Fibroblast of skin of abdomen (primary cell): ENCODE measurements at places on chromosomes 2 and 18.

- no peak for DNase-seq
These were observed 14.0 kb downstream of the SFTPB start for GRCh38 chr2:85653996-85654395.

DNA sequence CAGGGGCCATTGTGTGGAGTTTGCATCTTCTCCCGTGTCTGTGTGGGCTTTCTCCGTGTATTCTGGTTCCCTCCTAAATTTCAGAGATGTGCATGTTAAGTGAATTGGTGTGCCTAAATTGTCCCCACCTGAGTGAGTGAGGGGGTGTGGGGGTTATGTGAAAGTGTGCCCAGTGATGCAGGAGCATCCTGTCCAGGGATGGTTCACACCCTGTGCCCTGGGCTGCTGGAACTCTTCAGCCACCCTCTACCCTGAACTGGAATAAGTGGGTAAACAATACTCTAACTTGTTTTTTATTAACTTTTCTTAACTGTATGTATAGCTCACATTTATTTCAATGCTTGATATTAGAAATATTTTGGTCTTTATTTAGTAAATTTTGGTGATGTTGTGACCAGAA lies 56.0 kb downstream of the UBE2E3 start:
- DNase-seq: no peak

DNA sequence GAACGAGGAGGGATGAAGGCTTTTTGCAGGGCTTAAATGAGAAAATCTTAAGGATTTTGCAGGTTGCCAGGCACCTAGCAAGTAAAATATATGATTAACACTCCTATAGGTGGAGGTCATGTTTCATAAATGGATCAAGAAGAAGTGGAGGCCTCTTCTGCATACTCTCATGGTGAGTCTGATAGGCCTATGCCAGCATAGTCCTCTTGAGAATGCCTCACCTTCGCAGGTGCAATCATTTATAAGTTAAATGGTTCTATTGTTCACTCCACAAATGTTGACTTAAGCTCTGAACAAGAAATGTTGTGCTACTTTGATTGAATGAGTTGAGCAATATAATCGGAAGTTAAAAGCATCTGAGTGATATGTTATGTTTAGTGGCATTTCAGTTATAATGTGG lies 12.1 kb downstream of the LRRTM1 start:
- no peak for DNase-seq

GRCh38 chr2:223363085-223363484 lies 239.1 kb downstream of the SCG2 start:
- no peak for DNase-seq

DNA sequence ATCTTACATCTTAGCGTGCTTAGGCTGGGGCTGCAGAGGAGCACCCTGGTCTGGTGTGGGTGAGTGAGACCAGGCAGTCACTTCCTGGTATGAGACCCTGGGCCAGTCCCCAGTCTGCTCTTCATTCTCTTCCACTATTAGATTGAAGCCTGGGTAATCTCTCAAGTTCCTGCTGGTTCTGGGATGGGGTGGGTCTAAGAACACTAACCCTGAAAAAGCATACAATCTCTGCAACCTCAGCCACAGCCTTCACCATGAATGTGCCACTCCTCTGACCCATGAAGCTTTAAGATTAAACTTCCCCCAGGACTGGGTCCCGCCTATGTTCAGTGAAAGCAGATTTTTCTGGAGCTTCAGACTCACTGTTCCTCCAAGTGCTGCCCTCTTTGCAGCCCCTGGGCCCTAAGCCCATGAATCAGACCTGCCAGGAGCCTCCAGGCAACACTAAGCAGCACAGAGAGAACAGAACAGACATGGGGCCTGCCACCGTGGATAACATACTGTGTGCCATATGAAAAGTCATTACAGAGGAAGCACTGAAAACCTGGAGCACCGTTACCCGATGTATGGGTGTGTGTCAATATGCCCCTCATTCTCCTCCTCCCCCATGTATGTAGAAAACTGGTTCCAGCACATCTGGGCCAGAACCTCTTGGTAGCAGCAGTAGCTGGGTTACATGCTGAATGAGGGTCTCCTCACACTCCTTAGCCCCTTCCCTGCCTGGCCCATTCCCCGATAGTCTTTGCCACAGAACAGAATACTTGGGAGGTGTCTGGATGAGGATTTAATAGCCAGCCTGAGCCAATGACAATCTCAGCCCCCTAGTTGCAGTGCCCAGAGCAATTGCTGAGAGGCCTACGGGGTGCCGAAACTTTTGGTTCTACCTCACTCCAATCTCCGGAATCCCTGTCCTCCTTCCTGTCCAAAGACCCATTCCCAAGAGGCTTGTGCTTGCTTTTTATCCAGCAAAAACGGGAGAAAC lies 2.7 kb upstream of the SIX2 start:
- no peak for DNase-seq

GRCh38 chr2:14535156-14535555 lies 97.4 kb upstream of the LRATD1 start:
- no peak for DNase-seq

- DNase-seq: no peak
These were observed 12.5 kb downstream of the ABCG8 start for GRCh38 chr2:43851011-43851980.

GRCh38 chr2:225140723-225141122 lies 98.5 kb upstream of the DOCK10 start:
- no peak for DNase-seq

DNA sequence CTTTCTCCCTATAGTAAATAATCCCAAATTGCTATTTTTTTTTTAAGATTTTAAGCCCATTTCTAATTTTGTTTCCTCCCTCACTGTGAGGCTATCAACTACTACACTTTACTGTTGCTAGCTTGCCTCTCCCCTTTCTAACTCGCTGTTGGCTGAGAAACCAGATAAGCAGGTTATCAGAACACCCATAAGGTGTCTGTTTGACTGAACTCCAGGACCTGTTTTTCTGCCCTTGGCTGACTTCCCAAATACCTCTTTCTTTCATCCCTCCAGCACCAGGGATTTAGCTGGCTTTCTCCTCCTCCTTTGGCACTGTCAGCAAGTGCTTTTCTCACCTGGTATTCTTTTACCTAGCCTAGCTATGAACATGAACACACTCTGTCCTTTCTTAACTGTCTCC lies 11.1 kb downstream of the TRAK2 start:
- DNase-seq: no peak

GRCh38 chr18:76619261-76619620 lies 124.2 kb upstream of the ZNF516 start:
- DNase-seq: no peak

DNA sequence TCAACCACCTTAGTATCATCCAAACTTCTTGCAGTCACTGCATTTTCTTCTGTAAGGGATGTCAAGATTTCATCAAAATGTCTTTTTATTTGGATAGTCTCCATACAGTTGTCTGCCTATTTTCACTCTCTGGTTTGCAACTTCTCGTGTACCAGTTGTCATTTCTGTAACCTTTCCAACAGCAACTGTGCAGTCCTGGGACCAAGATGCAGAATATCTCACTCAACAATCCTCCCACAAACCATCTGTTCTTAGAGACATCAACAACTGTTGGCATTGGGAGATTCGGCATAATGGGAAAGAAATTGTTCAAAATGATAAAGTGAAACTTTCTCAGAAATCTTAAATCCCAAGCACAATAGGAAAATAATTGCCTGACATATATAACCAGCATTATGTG lies 933.6 kb upstream of the SLC39A10 start:
- DNase-seq: no peak

- peak; percentile 31 for DNase-seq
These were observed 29.4 kb downstream of the PDCL3 start for GRCh38 chr2:100592226-100592625.

DNA sequence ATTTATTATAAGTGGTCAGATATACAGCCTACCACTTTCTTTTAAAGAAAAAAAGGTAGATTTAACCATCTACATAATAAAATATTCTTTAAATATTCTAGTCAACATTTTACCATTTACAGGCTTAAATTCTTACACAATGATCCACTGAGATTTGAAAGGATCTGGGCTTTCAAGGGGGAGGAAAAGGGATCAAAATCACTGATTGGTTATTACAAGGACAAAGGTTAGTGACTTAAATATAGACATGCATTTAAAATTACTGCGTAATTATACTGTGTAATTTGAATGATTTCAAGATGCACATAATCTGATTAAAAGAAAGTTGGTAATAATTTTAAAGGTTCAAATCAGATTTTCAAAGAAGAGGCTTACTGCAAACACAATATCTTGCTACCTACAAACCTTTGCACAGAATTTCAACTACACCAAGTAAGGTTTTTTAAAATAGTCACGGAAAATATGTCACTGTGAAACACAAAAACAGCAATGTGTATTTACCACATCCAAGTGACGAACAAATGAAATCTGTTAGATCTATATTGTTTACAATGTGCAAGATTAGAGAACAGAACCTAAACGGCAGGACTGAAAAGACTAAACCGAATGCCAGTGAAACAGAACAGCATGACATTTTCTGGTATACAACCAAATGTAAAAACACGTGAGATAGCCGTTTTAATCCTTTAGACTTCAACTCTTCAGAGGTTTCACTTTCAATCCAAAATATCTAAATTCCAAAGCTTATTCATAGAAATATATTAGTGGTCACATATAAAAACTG lies 40.8 kb downstream of the RTN4 start:
- no peak for DNase-seq

DNA sequence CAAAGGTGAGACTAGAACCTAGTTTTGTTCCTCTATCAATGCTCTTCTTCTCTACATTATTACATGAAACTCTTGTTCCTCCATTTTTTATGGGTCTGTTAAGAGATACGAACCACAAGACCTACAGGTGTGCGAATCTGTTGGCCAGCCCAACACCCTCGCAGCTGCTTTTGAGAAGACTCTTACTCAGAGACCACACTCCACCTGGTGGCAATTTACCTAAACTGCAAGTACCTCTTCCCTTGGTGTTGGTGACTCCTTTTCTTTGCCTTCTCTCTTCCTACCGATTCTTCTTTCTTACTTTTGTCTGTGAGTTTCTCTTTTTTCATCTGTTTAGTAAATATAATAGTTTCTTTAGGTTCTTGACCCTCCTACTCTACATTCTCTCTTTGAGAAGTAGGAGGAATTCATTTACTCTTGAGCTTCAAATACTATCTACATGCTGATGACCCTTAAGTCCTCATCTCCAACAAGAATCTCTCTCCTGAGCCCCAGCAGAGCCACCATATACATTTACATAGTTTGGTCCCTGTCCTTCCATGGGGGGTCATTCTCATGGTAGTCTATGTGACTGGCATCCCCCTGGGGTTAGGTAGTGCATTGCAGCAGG lies 81.8 kb upstream of the GAREM1 start:
- peak; percentile 54 for DNase-seq

- peak; percentile 67 for DNase-seq
These were observed 83.8 kb downstream of the FAM117B start for GRCh38 chr2:202718614-202719013.

DNA sequence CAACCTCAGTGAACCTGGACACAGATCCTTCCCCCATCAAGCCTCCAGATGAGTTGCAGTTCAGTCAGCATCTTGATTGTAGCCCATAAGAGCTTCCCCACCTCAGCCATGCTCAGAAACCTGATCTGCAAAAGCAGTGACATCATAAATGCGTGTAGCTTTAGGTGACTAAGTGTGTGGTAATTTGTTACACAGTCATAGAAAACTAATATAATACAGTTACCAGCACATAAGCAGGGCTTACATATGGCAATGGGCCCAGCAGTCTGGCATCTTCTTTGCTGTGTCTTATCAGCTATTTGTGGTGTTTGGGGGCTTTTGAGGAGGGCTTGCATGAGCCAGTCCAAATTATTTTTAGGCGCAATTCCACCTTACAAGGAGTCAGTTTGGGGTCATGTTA lies 807.0 kb downstream of the SLC4A3 start:
- DNase-seq: peak; percentile 61

- peak; percentile 57 for DNase-seq
These were observed 103.7 kb downstream of the RBMS1 start for GRCh38 chr2:160389875-160390274.

- no peak for DNase-seq
These were observed 143.8 kb downstream of the RNF152 start for GRCh38 chr18:61749031-61749430.

DNA sequence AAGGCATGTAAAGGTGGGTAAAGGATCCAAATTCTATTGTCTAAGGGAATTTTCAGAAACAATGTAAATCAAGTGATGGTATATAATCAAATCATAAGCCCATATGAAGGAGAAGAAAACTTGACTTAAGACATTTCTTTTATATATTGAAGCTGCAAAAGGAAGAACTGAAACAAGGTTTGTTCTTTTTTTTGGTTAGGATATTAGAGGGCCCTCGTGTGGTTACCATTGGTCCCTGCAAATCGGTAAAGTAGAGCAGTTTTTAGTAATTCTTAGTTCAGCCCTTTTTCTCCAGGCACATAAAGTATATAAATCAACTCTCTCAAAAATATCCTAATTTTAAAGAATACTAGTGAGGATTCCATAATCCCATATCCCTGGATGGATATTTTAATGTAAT lies 105.6 kb upstream of the STK17B start:
- peak; percentile 28 for DNase-seq

DNA sequence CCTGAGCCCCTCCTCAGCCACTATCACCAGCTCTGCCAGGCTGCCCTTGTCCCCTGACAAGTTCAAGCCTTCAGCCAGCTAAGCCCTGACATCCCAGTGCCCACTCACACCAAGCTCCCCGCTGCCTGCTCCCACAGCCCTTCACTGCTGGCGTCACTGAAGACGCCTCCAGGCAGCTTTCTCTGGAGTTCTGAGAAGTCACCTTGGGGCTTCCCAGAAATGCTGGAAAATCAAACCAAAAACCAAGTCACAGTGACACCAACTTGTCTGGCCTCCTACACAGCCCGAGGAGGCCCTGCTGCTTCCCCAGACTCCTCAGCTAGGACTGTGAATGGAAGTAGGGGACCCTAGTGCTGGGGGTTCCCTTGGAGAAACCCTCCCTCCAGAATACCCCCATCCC lies 2.2 kb upstream of the TNS1 start:
- no peak for DNase-seq

DNA sequence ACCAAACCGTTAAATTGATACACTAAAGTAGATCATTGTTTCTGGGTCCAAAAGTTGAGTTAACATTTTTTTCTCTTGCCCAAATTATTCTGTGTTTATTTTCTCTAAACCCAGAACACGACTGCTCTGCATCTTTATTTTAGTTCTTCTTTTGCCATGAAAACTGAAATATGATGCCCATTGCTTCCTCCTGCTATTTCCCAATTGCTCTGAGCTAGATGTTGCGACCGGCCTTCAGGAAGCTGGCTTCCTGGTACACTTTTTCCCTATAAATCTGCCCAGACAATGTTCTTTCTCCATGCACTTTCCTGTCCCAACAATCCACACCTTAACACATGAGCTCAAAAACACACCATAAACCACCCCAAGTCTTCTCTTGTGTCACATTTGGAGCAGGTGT lies 501.4 kb downstream of the FBXO15 start:
- no peak for DNase-seq

- DNase-seq: no peak
These were observed 118.9 kb downstream of the ZNF236 start for GRCh38 chr18:76941284-76941683.

- no peak for DNase-seq
These were observed 66.8 kb upstream of the SEC11C start for GRCh38 chr18:59072727-59073421.

GRCh38 chr18:77970814-77971213 lies 721.2 kb downstream of the GALR1 start:
- DNase-seq: no peak

GRCh38 chr2:241413929-241414580 lies 58.0 kb downstream of the FARP2 start:
- DNase-seq: no peak

- DNase-seq: no peak
These were observed 15.3 kb downstream of the CAPN10 start for GRCh38 chr2:240601831-240602160.

GRCh38 chr2:216283038-216283900 lies 89.0 kb downstream of the MARCHF4 start:
- DNase-seq: no peak

GRCh38 chr2:47177043-47177565 lies 22.0 kb upstream of the STPG4 start:
- DNase-seq: no peak
